ENCODE measurements at places on chromosomes 4 and X.

GRCh38 chr4:171650543-171650942, 162.7 kb upstream of the GALNTL6 start:
- no peak for DNase-seq

GRCh38 chr4:94453391-94453963, 1.7 kb downstream of the PDLIM5 start:
- no peak for DNase-seq

DNA sequence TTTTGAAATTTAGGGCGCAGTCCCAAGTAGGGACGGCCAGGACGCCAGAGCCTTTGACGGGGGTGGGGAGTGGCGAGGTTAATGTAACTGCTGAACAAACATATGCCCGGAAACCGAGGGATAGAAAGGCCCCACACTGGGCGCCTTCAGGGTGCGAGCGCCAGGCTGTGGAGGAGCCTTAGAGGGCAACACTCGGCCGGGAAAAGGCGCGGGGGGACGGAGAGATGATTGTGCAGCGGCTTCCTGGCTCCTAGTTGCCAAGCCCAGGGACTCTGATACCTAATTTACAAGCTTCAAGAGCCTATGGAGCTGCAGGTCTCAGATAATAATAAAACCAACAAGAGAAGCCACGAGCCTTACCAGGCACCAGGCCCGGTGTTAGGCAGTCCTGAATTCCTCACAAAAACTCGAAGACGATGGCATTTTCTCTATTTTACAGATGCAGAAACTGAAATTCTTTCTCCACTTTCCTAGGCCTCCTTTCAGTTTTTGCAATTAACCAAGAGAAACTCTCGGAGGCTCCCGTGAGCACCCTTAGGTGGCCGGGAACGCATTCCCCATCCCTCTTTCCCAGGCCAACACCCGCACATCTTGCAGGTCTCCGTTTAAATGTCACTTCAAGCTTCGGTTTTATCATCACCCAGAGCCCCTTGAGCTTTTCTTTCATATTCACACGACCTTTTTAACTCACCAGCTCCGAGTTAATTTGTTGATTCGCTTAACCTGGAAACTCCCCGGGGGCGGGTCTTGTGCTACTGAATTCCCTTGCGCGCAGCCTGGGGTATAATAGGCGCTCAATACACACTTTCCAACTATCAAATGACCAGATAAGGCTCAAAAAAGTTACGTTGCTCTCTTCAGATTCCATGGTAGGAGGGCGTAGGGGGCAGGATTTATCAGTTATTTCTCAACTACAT, 6.4 kb upstream of the GSX2 start:
- DNase-seq, result no peak

DNA sequence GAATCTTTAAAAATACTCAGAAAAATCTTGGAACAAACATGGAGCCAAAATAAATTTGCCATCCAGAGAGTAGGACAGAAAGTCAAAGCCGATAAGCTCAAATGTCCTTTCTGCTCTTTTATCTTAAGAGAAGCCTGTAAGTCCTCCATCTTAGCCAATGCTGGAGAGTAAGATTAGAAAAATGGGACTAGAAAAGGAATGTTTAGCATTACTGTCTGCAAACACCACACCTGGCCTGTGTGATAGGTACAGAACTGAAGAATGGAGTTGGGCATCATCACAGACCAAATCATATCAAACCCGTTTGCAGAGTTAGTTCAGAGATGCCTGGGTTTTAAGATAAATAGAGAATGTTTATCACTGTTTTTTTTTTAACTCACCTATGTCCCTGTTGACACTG, 10.5 kb upstream of the SLC39A8 start:
- no peak for DNase-seq

GRCh38 chr4:101020956-101021355, 326.4 kb downstream of the PPP3CA start:
- no peak for DNase-seq

- no peak for DNase-seq
Observed at GRCh38 chrX:109464231-109464630, 17.7 kb downstream of the GUCY2F start.

All from spleen (tissue), 13 donors.